ENCODE measurements at places on chromosomes 12 and 14. TPM values are rescaled to one million over a fixed set of nuclear protein-coding genes. Genes with fewer than 3 reads are reported as not detected.

Gene SERPINA10
- not detected for total RNA-seq

DNA sequence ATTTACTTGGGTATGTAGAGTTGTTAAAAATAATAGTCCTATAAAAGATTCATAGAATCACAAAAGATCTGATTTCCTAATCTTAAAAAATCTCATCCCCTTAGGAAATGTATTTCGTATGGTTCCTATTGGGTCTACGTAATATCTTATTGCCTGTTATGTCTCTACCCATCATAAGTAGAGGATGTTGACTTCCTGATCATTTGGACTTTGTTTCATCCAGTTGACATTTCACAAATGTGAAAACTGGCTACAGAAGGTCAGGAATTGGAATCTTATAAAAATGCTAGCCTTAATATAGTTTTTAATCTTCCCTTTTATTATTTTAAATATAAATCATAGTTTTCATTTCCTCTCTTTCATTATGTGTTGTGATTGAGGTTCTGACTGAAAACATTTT, 45.2 kb downstream of the TDP1 start:
- DNase-seq = no peak

Gene ATF7IP
- total RNA-seq = 12.5 TPM

GRCh38 chr12:51949342-51950030, 2.0 kb upstream of the ACVR1B start:
- DNase-seq = no peak
